Adipocyte (in vitro differentiated cells): ENCODE measurements at places on chromosomes 12 and 14.

DNA sequence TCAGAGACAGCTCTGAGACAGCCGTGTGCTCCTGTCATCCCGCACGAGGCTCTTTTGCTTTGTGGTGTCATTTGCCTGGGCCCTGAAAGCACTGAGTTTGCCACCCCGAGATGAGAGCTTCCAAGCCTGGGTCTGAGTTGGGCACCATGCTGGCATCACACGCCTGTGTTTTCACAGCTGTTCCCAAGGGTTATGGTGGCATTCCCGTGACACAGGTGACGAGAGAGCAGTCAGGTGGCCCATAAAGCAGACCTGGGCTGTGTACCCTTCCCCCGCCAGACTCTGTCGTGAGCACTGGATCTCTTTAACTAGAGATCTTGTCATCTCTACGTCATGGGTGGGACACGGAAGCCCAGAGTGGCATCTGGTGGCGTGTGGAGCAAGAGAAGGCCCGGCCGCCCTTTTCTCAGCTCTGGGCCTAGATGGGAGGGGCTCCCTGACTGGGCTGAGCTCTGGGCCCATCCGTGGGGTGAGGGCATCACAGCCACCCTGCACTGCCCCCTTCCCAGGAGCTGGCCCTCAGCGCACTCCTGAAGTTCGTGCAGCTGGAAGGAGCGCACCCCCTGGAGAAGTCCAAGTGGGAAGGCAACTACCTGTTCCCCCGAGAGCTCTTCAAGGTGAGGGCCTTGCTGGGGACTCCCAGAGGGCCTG, 2.6 kb downstream of the NOC4L start:
- DNase-seq = no peak

DNA sequence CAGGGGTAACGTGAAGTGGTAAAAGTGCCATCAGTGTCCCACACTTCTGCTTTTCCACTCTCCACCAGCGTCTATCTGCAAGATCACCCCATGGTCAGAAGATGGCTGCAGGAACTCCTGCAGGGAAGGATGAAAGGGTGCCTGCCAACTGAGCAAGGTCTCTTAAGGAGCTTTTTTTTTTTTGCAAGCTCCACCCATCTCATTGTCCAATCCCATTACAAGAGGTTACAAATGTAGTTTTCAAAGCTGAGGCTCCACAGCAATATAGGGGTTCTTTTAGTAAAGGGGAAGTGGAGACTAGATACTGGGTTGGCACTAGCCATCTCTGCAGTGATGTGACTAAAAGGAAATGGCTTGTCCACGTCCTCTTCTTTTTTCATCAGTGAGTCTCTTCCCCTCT, 5.9 kb upstream of the BHLHE41 start:
- DNase-seq = no peak

DNA sequence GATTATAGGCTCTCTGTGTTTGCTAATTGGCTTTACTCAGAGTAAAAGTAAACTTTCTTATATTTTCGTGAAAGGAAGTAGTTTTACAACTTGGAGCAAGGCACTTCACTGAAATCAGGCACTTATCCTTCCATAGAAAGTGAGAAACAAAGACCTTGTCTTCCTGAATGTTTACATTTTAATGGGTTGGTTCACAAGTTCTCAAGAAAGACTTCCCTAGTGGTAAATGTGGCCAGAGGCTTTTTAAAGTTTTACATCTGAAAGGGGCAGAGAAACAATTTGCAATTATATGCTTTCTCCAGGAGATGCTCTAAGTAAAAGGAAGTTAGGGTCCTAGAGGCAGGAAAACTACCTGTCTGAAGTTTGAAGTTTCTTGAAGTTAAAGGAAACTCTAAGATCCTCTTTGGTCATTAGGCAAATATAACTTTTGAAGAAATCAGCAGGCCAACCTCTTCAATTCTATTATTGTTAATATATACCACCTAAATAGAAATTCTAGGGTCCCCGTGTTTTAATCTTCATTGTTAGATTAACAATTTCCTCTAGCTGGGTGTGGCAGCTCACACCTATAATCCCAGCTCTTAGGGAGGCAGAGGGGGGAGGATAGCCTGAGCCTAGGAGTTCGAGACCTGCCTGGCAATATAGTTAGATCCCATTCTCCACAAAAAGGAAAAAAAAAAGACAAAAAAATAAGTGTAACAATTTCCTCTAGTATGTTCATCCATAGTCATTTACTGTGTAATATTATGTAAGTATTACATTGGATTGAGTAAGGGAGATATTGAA, 644.9 kb upstream of the FOXG1 start:
- DNase-seq = no peak

DNA sequence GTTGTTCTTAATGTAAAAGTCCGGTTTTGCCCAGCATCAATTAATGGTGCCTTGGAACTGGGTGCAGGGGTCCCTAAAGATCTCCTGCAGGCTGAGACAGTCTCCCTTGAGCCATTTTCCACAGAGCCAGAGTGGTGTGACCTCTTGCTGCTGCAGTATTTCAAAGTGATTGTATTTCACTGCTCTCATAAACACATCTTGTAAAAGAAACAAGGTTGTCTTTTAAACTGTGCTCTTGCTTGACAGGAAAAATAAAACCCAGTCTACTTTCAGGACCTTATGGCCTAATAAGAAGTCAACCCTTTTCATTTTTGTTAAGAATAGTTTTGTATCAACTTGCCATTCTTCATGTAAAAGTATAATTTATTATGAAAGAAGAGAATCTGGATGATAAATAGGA, 44.7 kb downstream of the TMEM117 start:
- DNase-seq = no peak

DNA sequence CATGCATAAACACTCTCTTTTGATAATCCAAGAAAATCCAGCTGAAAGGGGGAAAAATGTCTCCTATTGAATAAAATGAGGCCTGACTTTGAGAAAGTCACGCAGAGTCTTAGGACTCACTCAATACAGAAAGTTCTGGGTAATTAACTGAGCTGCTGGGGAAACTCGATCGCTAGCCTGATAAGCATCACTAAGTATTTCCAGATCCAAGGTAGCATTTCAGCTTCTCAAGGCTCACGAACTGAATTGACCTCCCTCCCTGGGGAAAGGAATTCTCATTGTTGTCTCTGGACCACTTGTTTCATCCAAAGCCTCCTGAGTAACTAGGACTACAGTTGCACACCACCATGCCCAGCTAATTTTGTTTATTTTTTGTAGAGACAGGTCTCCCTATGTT, 13.8 kb upstream of the ANAPC5 start:
- peak; percentile 25 for DNase-seq
